ENCODE measurements at places on chromosomes 6 and 20.

DNA sequence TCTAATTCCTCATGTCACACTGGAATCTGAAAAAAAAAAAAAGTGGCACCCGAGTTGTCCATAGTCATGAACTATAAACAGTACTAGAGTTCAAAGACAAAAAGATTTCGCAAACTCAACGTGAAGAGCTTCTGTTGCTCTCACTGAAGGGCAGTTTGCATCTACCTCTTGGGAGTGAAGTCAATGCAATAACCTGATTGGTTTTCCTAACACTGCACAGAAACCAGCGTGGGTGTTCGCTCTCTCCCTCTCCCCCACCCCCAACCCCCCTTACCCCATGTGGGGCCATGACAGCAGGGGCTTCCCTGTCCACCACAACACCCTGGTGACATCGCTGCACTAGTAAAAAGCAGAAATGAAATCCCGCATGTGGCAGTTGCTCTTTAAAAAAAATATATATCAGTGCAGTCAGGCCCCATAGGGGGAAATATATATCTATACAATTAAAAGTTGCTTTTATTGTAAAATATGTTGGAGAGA is 66.9 kb downstream of the GMPR start:
- DNase-seq: no peak

DNA sequence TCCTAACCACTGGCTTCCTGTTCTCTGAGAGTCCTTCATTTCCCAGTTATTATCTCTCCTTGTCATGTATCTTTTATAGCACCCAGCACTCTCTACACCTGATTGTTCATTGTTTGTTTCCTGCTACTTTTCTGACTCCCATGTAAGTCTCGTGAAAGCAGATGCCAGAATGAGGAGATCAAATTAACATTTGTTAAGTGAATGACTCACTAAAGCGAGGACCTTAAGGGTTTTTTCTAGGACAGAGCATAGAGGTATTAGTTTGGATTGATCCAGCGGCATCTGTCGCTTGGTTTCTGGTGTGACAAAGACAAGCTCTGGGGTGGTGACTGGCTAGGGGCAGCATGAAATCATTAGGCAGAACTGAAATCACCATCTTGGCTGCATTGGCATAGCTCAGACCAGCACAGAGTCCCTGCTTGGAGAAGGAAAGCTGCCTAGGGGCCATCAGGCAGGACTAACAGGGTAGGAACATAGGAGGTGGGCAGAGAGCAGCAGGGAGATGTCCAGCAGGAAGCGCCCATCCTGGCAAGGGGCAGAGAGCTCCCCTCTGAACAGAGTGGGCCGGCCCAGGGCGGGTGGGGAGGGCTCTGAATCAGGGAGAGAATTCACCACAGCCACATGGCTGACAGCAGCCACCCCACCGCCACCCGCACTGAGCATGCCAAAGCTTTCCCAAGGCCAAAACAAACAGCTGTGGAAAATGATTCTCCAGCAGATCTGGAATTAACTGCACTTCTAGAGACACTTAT is 97.1 kb upstream of the CEP85L start:
- DNase-seq: no peak

DNA sequence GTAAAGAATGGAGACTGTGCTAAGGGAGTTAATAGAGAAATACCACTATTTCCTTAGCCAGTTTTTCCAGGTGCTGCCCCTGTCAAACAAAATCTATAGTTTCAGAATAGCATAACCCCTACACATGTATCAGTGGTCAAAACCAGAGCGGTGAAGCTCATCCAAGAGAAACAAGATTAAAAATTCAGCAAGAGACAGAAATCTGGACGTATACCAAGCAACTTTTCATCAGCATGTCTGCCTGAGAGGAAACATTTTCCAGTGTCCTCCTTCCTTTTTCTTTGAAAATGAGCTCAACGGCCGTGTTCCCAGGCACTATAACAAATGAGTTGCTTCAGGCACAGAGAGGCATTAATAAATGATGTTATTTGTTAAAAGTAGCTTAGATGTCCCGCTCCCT is 416.5 kb downstream of the BCKDHB start:
- no peak for DNase-seq

- DNase-seq: no peak
Observed at GRCh38 chr6:80676386-80676785, 569.9 kb downstream of the BCKDHB start.

GRCh38 chr6:14743474-14744211 is 502.2 kb upstream of the JARID2 start:
- DNase-seq: peak; percentile 45

- DNase-seq: no peak
Observed at GRCh38 chr6:5990786-5991185, 15.9 kb downstream of the NRN1 start.

DNA sequence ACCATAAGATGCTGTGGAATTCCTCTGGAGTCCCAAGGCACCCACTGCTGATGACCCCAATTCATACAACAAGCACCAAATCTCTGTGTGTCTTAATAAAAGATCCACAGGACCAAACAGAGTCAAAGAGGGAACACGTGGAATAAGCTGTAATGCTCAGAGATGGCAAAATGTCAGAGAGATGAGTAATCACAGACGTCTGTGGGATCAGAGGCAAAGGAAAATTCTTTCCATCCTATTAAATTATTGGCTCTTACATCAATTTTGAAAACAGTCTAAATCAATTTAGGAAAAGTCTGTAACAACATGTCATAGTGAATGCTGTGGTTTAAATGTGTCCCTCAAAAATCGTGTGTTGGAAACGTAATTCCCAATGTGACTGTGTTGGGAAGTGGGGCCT is 17.5 kb upstream of the SAMD3 start:
- no peak for DNase-seq

GRCh38 chr6:104580452-104580851 is 279.3 kb downstream of the HACE1 start:
- DNase-seq: no peak

GRCh38 chr6:87824958-87825491 is 123.0 kb upstream of the AKIRIN2 start:
- no peak for DNase-seq

Measured in GF-D8 (cell line).